ENCODE measurements at places on chromosomes 3 and 15.

DNA sequence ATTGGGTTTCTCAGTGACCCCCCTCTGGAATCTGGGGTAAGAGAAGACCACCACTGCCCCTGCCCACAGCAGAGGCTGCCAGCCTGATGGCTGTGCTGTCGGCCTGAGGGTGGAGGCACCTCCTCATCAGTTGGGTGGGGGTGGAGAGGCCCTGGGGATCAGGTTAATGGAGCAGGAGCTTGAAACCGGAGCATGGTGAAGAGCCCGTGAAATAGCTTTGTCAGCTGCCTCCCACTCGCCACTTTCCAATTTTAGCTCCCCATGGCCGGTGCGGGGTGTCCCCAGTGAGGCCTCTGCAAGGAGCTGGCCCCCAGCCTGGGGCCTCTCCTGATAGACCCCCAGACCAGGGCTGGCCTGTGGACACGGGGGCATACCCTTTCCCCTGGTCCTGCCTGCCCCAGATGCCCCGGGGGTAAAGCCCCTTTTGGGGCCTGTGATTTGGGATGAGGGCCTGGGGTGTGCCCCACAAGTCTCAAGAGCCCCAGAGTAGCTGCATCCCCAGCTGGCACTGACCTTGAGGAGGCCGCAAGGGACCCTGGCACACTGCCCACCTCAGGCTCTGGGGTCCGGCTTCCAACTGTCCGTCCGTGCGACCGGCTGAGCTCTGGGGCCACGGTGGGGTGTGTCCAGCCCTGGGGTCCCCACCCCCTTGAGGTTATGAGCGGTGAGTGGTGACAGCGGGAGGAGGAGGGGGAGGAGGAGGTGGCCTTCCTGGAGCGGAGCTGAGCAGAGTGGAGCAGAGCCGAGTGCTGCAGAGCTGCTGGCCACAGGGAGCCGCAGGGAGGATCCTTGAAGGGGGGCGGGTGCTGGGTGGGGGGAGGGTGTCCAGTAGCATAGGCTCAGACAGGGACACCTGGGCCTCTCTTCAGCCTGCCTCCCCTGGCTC is at the start of gene HHATL:
HHATL (minus strand) TSS at position 733 of the 886 bp plus-strand sequence. CDS start 1,972 bp downstream, outside the sequence.
- no peak for DNase-seq

GRCh38 chr3:4313606-4314293 is 10.6 kb downstream of the SETMAR start:
- no peak for DNase-seq

DNA sequence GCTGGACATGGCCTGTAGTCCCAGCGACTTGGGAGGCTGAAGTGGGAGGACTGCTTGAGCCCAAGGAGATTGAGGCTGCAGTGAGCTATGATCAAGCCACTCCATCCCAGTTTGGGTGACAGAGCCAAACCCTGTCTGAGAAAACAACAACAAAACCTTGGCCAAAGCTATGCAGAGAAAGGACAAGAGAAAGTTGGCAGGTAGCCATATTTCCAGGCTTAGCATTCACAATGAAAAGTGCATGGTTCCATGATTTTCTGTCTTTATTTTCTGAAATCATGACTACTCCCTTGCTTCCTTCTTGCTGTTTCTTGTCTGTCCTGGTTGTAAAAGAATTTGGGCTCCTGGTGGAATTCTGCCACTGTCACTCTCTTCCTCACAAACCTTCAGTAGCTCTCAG is 284.6 kb upstream of the C2CD4B start:
- DNase-seq = no peak

- no peak for DNase-seq
These were observed 35.5 kb downstream of the MDFIC2 start for GRCh38 chr3:70276901-70277300.

GRCh38 chr3:170159459-170159858 is 22.1 kb downstream of the PHC3 start:
- no peak for DNase-seq

DNA sequence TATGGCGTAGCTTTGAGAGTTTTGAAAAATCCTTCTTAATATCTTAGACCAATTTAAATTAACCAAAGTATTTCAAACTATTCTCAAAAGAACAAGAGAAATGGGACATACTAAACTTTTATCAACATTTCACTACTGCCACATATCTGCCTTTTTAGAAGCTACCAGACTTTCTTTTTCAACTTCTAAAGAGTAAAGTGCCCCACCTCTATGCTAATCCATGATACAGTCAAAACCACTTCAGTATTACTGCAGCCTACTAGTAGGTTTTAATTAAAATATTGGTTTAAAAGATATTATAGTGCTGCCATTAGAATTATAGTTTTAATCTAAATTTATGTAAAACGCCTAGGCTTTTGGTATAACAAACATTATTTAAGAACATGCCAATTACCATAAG is 15.1 kb downstream of the HERC1 start:
- no peak for DNase-seq

DNA sequence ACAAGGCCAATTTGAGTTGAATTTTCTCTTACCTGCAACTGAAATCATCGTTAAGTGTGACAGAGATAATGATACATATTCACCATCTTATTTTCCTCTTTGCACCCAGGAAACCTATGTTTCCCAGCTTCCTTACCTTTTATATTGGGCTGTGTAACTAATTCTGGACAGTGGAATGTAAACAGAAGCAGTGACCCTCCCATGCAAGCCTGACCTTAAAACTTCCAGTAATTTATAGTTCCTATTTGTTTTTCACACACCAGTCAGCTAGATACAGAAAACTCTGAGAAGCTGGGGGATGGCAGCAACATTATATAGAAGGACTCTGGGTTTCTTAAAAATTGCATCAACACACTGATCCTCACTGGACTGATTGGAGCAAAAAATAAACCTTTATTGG is 4.5 kb upstream of the ZNF280D start:
- no peak for DNase-seq

DNA sequence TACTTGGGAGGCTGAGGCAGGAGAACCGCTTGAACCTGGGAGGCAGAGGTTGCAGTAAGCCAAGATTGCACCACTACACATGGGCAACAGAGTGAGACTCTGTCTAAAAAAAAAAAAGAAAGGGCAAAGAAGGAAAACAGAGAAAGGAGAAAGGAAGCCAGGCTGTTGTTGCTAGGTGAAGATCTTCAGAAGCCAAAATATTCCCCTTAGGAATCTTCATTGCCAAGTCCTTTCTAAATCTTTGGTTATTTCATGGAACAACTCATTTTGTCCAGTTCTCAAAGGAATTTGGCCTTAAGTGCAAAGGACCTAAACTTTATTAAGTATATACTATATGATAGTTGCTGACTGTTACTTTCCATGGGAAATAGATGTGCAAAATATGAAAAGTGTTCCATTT is 59.2 kb upstream of the OSBPL11 start:
- DNase-seq = no peak

GRCh38 chr15:39999538-40000200 is 39.3 kb downstream of the SRP14 start:
- no peak for DNase-seq
